Naive thymus-derived CD8-positive, alpha-beta T cell (primary cell): ENCODE measurements at places on chromosomes 4 and X.

DNA sequence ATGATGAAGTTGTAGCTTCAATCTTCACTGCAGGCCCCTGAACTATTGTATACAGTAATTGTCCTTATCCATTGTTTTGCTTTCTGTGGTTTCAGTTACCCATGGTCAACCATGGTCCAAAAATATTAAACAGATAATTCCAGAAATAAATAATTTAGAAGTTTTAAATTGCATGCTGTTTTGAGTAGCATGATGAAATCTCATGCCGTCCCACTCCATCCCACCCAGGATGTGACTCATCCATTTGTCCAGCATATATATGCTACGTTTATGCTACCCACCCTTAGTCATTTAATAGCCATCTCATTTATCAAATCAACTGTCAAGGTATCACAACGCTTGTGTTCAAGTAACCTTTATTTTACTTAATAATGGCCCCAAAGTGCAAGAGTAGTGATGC lies 34.5 kb downstream of the IQCM start:
- no peak for DNase-seq

GRCh38 chr4:134634301-134634700 lies 432.7 kb upstream of the PABPC4L start:
- no peak for DNase-seq

DNA sequence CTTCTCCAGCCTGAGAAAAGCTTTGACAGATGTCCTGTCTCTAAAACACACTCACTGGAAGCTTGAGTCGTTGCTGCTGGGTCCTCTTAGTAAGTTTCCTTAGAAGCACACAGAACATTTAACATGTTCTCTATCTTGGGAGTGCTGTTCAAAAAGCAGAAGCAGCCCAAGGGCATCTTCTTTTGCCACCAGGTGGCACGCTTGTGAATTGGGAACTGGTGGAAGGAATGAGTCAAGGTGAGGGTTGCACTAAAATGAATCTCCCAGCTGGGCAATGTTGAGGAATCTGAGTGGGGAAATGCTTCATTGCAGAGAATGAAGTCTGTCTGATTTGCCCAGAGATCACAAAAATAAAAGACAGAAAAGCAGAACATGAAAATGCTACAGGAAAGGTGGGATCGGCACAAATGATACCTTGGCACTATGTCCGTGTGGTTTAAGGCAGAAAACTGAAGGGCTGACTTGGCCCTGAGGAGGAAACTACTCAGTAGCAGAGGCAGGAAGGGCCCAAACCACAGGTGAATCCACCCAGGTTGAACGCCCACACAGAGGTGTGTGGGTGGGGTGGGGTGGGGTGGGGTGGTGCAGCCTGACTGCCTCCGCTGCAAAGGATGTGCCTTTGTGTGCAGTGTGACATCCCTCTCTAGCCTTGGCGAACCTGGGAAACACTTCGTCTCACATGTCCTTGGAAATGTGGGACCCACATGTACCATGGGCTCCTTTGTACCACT lies 26.0 kb downstream of the KIT start:
- no peak for DNase-seq

- no peak for DNase-seq
These were observed 31.6 kb downstream of the CDKL5 start for GRCh38 chrX:18457000-18457399.

- no peak for DNase-seq
These were observed 324.4 kb downstream of the CENPC start for GRCh38 chr4:67220861-67221260.

DNA sequence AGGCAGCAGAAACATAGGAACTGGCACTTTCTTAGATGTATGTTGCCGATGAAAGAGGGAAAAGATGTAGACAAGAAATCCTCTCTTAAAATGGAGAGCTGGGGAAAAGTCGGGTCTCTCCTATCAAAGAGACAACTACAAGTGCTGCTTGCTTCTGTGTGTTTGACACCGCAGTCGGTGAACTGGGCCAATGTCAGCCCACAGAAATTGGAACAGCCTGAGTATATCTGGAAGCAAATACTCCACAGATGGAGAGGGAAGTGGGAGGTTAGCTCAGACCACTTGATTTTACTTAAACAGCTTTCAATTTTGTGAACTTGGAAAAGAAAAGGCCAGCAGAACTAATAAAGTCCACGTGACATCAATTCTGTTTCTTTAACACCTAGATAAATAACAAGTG lies 230.9 kb upstream of the FAT1 start:
- no peak for DNase-seq

- no peak for DNase-seq
These were observed 1433.8 kb upstream of the TENM3 start for GRCh38 chr4:180809439-180809838.

DNA sequence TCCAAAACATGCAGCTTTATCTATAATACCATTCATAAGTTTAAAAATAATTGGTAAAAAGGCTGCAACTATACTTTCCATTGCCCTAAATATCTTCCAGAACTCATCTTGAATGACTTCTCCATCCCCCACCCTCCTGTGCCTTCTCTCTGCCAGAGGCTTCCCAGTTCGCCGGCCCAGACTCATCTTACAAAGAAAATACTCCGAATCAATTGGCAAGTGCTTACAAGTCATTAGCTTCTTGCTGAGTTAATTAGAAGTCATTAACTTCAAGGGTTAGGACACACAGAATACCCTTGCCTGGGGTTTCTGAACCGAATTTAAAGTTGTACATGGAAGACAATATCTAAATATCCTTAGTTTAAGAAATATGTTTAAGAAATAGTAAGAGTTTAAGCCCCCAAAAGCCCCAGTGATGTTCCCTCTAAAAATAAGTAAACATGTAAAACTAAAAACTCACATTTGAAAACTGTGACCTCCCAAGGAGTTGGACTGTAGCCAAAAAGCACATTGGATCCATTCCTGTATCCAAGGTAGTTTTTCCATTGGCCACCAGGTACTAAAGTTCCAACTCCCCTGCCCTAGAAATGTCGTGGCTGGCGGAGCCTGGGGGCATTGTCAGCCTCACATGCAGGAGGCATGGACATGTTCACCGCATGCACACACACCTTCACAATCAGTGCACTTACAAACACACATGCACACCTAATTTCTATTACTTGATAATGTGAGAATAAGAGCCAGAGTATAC lies 535.2 kb upstream of the FAT1 start:
- no peak for DNase-seq

DNA sequence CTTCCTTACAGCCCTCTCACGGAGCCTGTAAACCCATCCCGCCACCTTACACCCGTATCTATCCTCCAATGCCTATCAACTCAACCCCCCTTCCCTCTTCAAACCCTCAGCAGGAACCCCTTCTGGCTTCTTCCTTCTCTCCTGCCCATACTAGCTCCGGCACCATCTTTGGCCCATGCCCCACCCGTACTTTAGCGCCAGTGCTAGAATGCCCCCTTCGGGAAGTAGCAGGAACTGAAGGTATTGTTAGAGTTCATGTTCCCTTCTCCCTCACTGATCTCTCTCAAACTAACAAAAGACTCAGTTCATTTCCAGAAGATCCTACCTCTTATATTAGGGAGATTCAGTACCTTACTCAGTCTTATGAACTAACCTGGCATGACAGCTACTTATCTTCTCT lies 2.7 kb upstream of the UGT2B15 start:
- no peak for DNase-seq

- DNase-seq, result no peak
These were observed 127.4 kb upstream of the SFRP2 start for GRCh38 chr4:153916273-153916755.

DNA sequence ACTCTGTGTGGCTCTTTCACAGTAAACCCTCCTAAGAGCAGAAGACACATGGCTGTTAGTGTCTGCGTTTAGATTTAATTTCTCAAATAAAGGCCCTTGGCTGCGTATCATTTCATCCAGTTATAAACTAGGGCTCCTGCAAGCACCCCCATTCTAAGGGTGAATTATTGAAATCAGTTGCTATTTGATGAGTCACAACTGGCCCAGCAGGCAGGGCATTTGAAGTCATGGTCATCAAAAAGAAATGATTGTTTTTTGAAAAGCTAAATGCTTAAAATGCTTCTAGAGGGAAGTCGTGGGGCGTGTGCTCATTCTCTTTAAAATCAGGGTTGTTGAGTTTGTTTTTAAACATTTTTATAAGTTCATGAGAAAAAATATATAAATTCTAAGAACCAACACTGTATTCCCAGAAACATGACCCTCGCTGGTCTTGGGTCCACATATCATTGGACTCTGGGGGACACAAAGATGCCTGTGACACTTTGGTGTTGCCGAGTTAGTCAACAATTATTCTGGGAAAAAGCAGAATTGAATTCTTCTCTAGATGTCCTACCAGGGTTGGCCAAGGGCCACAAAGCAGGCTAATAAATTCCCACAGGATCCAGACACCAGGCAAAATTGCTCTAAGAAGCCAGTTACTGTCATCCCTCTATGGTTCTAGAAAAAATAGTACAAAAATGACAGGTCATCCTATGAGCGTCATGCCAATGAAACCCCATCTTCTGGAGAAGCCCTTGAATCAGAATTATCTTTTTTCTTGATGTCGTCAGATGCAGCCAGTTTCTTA lies 99.5 kb upstream of the MYOZ2 start:
- DNase-seq, result no peak

DNA sequence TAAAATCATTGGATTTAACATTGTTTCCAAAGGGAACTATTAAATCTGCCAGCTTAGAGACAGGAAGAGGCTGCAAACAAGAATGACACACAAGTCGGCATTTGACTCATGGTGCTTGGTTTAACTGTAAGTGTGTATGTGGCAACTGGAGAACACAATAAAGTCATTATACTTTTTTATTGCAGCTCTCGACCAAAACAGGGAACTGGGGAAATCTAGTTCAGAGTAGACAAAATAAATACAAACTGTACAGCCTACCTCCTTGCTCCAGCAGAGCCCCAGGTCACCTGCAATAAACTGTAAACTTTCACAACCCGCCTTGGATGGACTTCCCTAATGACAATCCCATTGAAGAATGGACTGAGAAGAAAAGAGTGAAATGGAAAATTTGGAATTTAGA lies 24.0 kb downstream of the NPY5R start:
- no peak for DNase-seq

DNA sequence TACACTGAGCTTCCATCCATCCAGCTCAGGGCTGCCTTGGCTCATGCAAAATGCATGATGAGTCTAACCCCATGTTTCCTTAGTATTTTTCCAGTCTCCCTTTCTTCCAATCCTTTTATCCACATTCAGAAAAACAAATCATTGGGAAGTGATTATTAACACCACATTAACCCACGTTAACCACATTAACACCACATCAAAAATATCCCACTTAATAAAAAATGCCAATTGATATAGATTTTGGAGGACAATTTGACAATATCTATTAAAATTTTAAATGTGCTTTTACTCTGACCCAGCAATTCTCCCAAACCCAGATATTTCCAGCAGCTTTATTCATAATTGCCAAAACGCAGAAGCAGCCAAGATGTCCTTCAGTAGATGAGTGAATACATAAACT lies 75.6 kb upstream of the SRD5A3 start:
- DNase-seq, result no peak

- no peak for DNase-seq
These were observed 3.8 kb downstream of the ASMT start for GRCh38 chrX:1618689-1619088.

GRCh38 chrX:109776432-109776831 lies 43.4 kb upstream of the ACSL4 start:
- DNase-seq, result no peak
